Stimulated activated CD8-positive, alpha-beta memory T cell treated with anti-CD3 and anti-CD28 coated beads, Interleukin-12 subunit alpha, Interleukin-12 subunit beta, amount 100 ng/mL, for 1 hour (primary cell): ENCODE measurements at places on chromosomes 5 and 9.
A peak's percentile ranks its signal among the peaks of the same experiment; 100 is the strongest.

DNA sequence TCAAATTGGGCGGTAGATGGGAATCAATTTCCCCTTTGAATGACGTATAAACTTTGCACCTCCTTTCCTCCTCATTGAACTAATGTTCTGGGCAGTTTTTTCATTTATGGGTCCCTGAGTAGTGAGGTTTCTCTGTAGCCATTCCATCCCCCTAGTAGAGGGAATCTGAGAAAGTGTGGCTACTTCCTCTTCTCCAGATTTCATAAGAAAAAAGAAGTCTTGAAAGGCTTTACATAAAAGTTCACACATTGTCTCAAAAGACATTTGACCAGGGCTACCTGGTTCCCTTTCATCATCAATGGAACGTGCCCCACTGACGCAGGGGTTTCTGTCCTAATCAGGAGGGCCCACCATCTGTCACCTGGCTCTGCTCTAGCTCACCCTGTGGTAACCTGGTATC, 57.3 kb downstream of the CTSL start:
- DNase-seq, result no peak

GRCh38 chr5:1975406-1975715, 92.6 kb upstream of the IRX4 start:
- DNase-seq, result no peak

GRCh38 chr9:87659534-87660419, 66.1 kb upstream of the CTSL start:
- no peak for DNase-seq

- DNase-seq, result no peak
These were observed 58.9 kb downstream of the RGS3 start for GRCh38 chr9:113522419-113522818.

GRCh38 chr5:116652903-116653302, 78.3 kb upstream of the SEMA6A start:
- no peak for DNase-seq

GRCh38 chr5:38541174-38541725, 15.2 kb downstream of the LIFR start:
- no peak for DNase-seq

GRCh38 chr5:16812448-16812847, 123.6 kb downstream of the MYO10 start:
- no peak for DNase-seq

GRCh38 chr5:88376728-88377127, 108.1 kb upstream of the TMEM161B start:
- DNase-seq, result no peak

DNA sequence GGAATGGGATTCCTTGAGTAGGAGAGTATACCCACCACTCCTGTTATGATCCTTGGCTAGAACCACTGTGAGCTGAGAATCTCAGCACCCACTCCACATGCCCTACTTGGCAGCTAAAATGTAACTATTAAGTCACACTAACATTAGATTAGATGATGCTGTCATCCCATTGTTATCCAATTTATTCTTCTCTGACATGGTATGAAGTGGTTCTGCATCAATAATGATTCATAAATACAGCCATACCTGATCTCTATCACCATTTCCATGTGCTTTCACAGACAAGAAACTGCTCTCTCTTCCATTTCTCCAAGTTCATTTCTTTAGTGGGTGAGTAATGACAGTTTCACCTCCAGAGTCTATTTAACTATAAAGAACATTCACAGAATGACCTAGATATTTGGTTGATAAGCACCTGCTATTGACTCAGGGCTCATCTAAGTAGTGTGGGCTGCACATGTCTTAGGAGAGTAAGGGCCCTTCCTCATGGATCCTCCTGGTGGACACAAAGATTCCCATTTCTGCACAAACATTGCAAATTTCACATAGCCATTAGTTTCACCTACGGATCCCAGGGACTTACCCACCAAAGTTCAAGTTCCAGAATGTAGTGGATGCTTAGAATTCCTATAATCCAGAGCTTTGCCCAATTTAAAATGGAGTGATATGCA, 187.9 kb downstream of the EBF1 start:
- DNase-seq, result no peak

DNA sequence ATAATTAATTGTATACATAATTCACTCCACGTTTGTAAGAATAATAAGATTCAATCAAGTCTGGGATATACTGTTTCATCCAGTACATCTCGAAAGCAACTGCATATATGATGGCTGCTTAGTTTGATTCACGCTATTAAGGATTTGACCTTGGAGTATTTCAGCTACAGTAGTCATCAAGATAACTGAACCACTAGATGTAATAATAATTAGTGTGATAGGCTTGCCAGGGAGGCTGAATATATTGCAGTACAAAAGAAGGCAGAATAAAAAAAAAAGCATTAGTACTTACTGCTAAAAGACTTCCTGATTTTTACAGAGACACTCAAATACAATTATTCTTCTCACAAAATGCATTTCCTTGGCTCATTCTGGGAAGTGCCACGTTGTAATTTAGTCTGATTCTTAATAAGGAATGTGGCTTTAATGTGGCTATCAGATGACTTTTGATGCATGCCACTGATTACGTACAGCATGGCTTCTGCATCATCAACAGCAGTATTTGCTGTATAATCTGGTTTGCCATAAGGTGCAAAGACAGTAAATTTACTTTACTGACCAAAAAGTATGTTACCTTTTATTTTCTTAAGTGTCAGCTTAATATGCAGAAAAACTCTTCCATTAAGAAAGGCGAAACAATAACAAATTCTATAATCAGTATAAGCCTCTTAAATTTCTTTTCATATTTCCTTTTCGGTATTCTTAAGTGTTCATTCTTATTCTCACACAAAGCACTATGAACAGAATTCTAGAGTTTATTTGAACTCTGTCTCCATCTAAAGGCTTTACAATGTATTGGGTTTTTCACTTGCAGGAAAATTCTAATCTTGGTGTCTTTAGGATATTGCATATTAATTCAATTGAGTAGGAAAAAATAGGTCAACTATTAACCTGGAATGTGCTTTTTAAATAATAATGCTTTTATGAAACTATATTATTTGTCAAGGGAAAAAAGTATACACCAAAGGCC, 166.4 kb downstream of the SLF1 start:
- no peak for DNase-seq

- DNase-seq, result no peak
These were observed 8.2 kb upstream of the AGPAT2 start for GRCh38 chr9:136695435-136695895.

- DNase-seq, result no peak
These were observed 41.0 kb upstream of the GFPT2 start for GRCh38 chr5:180394031-180394636.

GRCh38 chr5:123285122-123286023, 137.8 kb downstream of the CEP120 start:
- DNase-seq, result no peak

GRCh38 chr5:177309351-177310191, 2.1 kb downstream of the MXD3 start:
- DNase-seq, result peak; percentile 39

DNA sequence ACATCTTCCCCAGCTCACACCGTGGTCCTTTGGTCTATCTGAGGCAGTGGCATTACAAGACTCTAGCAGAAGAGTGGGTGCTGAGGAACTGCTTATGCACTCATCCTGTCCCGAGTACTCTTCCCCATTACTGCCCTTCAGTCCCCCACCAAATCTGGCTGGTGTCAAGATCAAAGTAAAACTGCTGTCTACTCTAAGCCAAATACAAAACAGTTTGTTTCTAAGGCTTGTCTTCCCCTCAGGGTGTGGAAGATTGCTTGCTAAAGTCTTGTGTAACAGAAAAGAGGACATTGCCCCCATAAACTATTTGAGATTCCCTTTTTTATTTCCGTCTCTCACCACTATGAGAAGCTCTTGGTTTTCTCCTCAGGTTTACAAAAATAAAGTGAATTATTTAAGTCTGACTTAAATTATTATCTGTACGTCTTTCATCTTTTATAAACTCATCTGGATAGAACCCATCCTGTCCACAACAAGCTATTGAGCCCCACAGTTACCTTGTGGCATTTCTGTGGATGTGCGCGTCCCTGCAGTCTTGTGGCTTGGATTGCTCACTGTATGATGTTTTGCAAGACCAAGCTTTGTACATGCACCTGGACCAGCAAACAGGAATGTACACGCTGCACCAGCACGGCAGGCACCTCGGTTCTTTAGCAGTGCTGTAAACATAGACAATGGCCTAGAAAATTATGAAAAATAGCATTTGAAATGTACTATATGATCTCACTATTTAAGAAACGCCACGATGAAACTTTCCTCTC, 61.0 kb downstream of the CYSTM1 start:
- no peak for DNase-seq

GRCh38 chr5:15007646-15008045, 136.1 kb upstream of the ANKH start:
- DNase-seq, result no peak

GRCh38 chr5:55063899-55064298, 38.5 kb upstream of the GZMA start:
- DNase-seq, result no peak

DNA sequence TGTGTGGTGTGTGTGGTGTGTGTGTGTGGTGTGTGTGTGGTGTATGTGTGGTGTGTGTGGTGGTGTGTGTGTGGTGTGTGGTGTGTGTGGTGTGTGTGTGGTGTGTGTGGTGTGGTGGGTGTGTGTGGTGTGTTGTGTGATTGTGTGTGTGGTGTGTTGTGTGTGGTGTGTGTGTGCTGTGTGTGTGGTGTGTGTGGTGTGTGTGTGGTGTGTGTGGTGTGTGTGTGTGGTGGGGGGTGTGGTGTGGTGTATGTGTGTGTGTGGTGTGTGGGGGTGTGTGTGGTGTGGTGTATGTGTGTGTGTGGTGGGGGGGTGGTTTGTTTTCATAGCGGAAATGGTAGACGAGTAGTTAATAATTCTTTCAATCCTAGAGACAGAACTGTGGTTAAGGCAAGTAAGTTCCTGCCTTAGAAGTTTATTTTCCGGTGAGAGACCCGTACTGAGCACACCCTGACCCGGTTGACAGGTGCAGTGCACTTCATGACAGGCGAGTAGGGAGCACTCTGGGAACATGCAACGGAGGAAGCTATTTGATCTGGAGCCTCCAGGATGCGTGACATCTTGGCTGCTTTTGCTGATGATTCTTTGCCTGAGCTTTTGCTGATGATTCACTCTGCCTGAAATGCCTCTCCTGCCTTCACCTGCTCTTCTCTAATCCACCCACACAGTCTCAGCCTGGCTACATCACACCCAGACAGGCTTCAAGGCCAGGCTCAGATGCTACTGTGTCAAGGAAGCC, 21.7 kb upstream of the FAT2 start:
- DNase-seq, result no peak

DNA sequence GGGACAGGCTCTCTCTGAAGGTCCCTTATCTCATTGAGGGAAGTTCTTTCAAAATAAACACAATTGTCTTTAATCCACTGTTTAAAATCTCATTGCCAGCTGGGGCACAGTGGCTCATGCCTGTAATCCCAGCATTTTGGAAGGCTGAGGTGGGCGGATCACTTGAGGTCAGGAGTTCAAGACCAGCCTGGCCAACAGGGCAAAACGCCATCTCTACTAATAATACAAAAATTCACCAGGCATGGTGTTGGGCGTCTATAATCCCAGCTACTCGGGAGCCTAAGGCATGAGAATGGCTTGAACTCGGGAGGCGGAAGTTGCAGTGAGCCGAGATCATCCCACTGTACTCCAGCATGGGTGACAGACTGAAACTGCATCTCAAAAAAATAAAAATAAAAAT, 8.3 kb upstream of the NDFIP1 start:
- no peak for DNase-seq

GRCh38 chr9:120909904-120910303, 16.7 kb downstream of the TRAF1 start:
- DNase-seq, result no peak

- no peak for DNase-seq
These were observed 140.2 kb downstream of the HSD17B3 start for GRCh38 chr9:96161819-96162218.

- no peak for DNase-seq
These were observed 152.2 kb downstream of the NR2F1-AS1 start for GRCh38 chr5:93428868-93429267.

GRCh38 chr9:123112015-123112975, 78.8 kb downstream of the GPR21 start:
- no peak for DNase-seq
